ENCODE measurements at places on chromosomes 2 and 18.

DNA sequence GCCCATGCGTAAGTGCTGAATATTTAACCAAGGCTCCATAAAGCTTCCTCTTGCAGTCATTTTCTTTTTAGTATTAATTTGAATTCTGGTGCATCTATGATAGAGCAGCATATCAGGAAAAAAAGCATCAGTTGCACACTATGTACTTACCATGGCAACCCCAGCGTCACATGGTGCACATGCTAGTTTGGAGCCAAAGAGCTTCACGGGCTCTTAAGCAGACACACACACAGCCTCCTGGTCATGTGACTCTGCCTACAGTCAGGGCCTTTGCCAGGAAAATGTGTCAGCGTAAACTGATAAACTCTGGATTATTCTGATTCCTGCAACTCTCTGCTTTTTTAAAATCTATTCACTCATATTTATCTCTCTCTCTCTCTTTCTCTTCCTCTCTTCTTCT lies 30.2 kb downstream of the NYAP2 start:
- no peaks in the 10 kb centered on the region for H3K4me1 ChIP-seq
- H3K27me3 ChIP-seq, result no peaks in the 10 kb centered on the region
- H3K36me3 ChIP-seq, result no peaks in the 10 kb centered on the region
- no peak overlapping the region for H3K4me3 ChIP-seq

- H3K4me1 ChIP-seq, result peaks cover 5% of the 10 kb centered on the region
- H3K27me3 ChIP-seq, result no peaks in the 10 kb centered on the region
- no peak overlapping the region for H3K4me3 ChIP-seq
- H3K27ac ChIP-seq, result no peak overlapping the region
- DNase-seq, result no peak
Measured at GRCh38 chr2:69026026-69026425, 13.0 kb downstream of the ANTXR1 start.

DNA sequence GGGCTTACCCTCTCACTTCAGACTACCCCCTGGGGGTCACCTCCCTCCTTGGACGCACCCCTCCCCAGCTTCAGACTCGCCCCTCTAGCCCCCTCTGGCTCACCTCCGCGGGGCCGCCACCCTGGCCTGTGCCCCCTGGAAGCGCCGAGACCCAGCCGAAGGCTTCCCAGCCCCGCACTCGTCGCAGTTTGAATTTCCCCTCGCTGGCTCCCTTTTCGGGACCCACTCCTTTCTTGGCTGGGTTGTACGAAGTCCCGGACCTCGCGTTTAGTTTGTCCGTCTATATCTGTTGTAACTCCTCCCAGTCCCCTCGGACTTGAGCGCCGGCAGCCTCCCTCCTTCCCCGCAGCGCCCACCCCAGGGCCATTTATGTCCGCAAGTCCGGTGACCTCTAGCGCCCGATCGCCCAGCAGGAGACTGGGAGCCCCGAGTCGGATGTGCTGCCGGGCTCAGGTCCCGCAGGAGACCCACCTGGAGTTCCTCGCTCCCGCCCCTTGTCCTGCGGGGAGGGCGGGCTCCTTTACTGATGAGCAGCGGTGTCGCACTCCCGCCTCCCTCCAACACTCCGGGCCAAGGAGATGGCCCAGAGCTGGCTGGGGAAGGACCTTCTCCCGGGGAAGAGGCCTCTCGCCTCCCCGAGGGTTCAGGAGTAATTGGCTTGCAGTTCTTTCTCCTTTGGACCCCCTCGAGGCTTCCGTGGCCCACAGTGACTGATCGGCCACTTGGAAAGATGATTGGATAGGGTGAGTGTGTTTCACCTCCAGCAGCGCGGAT lies 692 bp upstream of the RAX start:
- DNase-seq, result no peak
- no peaks in the 10 kb centered on the region for H3K4me1 ChIP-seq
- no peak overlapping the region for H3K4me3 ChIP-seq

DNA sequence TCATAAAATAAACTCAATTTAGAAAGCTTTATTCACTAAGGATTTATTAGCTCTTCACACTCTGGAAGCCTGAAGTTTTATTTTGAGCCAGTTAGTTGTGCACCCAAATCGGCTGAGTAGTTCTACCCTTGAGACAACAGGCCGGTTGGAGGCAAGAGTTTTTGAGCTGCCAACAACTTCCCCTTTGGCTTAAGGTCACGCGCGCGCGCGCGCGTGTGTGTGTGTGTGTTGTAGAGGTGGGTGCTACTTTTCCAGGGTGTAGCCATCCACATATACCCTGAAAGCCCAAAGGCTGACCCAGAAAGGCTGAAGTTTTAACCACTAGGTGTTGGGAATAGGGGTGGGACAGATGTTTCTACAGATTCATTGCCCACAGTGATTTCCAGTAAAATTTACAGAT lies 150.2 kb upstream of the LHCGR start:
- H3K27me3 ChIP-seq, result no peaks in the 10 kb centered on the region
- no peaks in the 10 kb centered on the region for H3K4me1 ChIP-seq
- H3K36me3 ChIP-seq, result no peaks in the 10 kb centered on the region
- no peak overlapping the region for H3K4me3 ChIP-seq

DNA sequence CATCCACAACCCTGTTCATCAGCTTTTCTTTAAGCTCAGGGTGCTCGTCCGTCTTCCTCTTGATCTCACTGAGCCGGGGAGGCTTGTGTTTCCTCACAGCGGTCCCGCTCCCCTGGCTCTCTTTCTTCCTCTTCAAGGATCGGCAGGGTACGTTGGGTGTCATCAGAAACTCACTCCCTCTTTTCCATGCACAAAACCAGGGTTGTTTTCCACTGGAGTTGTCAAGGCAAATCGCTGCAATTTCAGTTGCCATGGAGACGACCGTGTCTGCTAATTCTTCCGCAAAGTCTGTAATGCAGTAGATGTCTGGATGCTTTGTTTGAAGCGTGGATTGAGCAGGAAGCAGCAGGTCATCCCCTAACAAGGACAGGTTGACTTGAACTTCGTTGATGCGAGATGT lies 146.4 kb downstream of the DAW1 start:
- no peak for DNase-seq
- H3K36me3 ChIP-seq, result no peaks in the 10 kb centered on the region

DNA sequence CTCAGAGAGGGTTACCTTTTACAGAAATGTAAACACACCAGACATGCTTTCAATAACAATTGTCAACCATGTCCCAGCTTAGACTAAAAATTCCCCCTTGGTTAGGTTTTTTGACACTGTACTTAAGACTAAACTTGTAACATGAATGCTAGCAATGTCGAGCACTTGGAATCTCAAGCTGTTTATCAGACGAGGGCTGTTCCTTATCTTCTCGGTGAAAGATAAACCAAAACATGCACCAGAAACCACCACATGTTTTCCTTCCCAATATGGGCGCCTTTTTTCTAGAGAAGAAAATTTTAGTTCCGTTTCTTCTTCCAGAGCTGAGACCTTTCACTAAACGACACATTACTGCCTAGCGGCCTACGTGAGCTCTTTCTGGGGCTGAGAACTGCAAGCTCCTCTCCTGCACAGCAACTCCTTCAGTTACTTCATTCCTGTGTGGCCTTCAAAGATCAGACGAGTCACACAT lies 42.4 kb upstream of the ACKR3 start:
- no peak overlapping the region for H3K27ac ChIP-seq
- no peaks in the 10 kb centered on the region for H3K36me3 ChIP-seq
- no peaks in the 10 kb centered on the region for H3K27me3 ChIP-seq
- H3K4me1 ChIP-seq, result no peaks in the 10 kb centered on the region
- H3K4me3 ChIP-seq, result no peak overlapping the region
- DNase-seq, result no peak

DNA sequence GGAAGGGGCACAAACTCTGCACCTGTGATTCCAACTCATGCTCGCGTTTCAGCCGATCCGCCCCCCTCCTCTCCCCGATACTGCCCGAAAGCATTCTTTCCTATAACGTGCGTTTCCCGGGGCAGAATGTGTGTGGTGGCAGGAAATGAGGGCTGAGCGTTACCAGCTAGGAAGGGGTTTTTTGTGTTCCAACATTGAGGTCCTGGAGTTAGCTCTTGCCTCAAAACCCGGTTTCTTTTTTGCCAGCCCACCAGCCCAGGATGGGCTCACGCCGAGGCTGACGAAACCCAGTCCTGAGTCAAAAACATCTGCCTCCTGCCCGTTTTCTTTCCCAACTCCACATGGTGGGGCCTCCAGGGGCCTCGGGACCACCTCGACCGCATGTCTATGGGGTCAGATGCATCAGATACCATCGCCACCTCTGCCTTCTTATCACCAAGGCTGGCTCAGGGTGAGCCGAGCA lies 113.7 kb upstream of the COPS8 start:
- no peak overlapping the region for H3K4me3 ChIP-seq
- H3K27ac ChIP-seq, result no peak overlapping the region
- H3K36me3 ChIP-seq, result no peaks in the 10 kb centered on the region
- H3K27me3 ChIP-seq, result no peaks in the 10 kb centered on the region
- H3K4me1 ChIP-seq, result no peaks in the 10 kb centered on the region

GRCh38 chr2:40101131-40101575 lies 322.1 kb upstream of the THUMPD2 start:
- H3K4me1 ChIP-seq, result no peaks in the 10 kb centered on the region
- no peak overlapping the region for H3K4me3 ChIP-seq
- H3K27me3 ChIP-seq, result no peaks in the 10 kb centered on the region
- H3K27ac ChIP-seq, result no peak overlapping the region
- DNase-seq, result no peak

DNA sequence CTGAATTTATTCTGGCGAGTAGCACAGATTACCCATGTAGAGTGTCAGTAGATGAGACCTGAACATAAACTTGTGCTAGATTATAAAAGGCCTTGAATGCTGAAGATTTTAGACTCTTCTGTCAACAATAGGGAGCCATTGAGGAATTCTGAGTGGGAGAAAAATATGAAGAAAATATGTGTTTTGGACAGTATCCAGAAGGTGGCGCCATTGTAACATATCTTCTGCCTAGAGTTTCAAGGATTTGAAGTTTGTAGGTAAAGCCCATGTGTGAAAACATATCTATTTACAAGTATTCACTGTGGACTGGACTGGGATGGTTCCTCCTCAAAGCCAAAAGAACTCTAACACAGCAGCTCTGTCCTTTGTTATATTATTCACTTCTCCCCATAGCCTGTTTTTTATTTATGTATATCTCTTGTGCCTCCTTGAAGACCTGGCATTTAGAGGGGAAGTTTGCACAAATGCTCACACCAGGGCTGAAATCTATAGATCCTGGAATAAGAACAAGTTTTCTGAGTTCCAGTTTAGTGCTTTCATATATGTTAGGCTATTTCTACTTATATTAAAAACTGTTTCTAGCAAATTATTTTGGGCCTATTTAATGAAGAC lies 124.9 kb downstream of the RDH14 start:
- H3K4me3 ChIP-seq, result no peak overlapping the region
- H3K27ac ChIP-seq, result peak overlapping the region; percentile 55
- no peaks in the 10 kb centered on the region for H3K36me3 ChIP-seq

DNA sequence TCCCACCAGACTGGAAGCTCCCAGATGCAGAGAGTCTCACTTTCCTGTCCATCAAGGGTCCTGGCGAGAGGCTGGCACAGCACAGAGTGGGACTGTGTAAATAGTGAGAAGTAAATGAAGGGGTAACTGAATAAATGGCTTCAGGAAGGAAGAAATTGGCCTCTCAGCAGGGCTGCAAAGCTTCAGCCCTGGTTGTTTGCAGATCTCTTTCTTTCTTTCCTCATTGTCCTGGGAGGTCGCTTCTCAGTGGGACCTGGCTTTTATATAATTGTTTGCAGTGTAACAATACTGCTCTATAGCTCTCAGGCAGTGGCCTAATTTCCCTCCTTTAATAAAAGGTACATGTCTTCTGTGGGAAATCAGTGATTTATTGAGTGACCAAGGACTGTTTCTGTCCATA lies 74.9 kb upstream of the GPR45 start:
- no peak for DNase-seq
- H3K27ac ChIP-seq, result no peak overlapping the region
- H3K4me1 ChIP-seq, result no peaks in the 10 kb centered on the region
- no peaks in the 10 kb centered on the region for H3K36me3 ChIP-seq
- H3K4me3 ChIP-seq, result no peak overlapping the region

- DNase-seq, result no peak
- H3K4me3 ChIP-seq, result no peak overlapping the region
- no peaks in the 10 kb centered on the region for H3K36me3 ChIP-seq
- H3K27ac ChIP-seq, result peak overlapping the region; percentile 69
- peaks cover 5% of the 10 kb centered on the region for H3K4me1 ChIP-seq
Measured at GRCh38 chr2:237393523-237393922, 20.4 kb downstream of the COL6A3 start.

GRCh38 chr2:222672068-222672401 lies 577 bp downstream of the MOGAT1 start:
- no peak for DNase-seq
- no peak overlapping the region for H3K4me3 ChIP-seq
- H3K4me1 ChIP-seq, result no peaks in the 10 kb centered on the region

DNA sequence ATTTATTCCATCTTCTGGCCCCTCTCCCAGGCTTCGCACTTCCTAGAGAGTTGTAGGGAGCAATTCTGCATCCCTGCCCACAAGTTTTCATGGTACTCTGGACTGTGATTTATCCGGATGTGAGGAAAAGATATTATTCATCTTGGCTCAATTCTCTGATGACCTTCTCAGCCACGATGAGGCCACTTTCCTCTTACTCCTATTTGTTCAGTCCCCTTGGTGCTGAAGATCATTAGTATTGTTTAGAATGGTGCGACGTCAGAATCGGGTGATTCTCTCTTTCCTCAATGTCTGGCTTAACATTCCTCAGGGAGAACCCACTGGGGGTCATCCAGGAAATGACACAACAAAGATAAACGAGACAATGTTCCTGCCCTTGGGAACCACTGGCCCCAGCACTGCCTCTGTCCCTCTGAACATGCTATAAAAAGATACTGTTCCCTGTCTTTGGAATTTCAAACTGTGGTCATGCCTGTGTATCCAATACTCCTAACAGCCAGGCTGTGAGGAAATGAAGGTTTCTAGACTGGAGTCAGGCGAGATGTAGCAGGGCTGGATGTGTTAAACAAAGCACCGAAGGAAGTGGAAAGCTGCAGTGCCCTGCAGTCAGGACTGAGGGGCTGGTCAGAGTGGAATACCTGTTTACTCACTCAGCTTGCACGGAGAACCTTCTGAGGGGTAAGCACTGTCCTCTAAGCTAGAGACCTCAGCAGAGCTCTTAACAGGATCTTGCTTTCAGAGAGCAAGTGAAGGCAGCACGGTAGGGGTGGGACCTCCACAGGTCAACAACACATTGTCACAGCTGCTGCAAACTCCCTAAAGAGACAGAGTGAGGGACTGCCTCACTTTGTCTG lies 12.9 kb upstream of the GLI2 start:
- H3K4me1 ChIP-seq, result no peaks in the 10 kb centered on the region
- H3K27me3 ChIP-seq, result no peaks in the 10 kb centered on the region
- DNase-seq, result no peak
- no peaks in the 10 kb centered on the region for H3K36me3 ChIP-seq

- no peak overlapping the region for H3K27ac ChIP-seq
- no peaks in the 10 kb centered on the region for H3K36me3 ChIP-seq
- H3K27me3 ChIP-seq, result no peaks in the 10 kb centered on the region
- no peaks in the 10 kb centered on the region for H3K4me1 ChIP-seq
Measured at GRCh38 chr18:52992041-52992440, 652.0 kb downstream of the DCC start.

GRCh38 chr2:101119431-101119830 lies 31.8 kb downstream of the TBC1D8 start:
- H3K27me3 ChIP-seq, result no peaks in the 10 kb centered on the region
- H3K4me3 ChIP-seq, result no peak overlapping the region
- peak; percentile 60 for DNase-seq
- H3K36me3 ChIP-seq, result no peaks in the 10 kb centered on the region
- H3K27ac ChIP-seq, result peak overlapping the region; percentile 24
